ENCODE measurements at places on chromosomes 7 and 10. TPM values are rescaled to one million over a fixed set of nuclear protein-coding genes. Genes with fewer than 3 reads are reported as not detected.

Gene ADARB2
- 1.3 TPM for total RNA-seq

Gene MYL10
- not detected for total RNA-seq

Gene HTR5A
- not detected for total RNA-seq

Gene SNX13
- total RNA-seq, result 44.4 TPM

GRCh38 chr7:102252366-102252982, 34.2 kb upstream of the SH2B2 start:
- no peak overlapping the region for H3K27ac ChIP-seq
- DNase-seq, result no peak
- H3K27me3 ChIP-seq, result no peaks in the 10 kb centered on the region
- H3K36me3 ChIP-seq, result peaks cover 9% of the 10 kb centered on the region
- no peak overlapping the region for H3K4me3 ChIP-seq
- H3K4me1 ChIP-seq, result no peaks in the 10 kb centered on the region

GRCh38 chr7:66837007-66837406, 84.0 kb upstream of the TMEM248 start:
- no peak overlapping the region for H3K27ac ChIP-seq
- no peak for DNase-seq
- no peak overlapping the region for H3K4me3 ChIP-seq
- no peaks in the 10 kb centered on the region for H3K4me1 ChIP-seq
- no peaks in the 10 kb centered on the region for H3K36me3 ChIP-seq

GRCh38 chr7:94621120-94621519, 34.8 kb downstream of the SGCE start:
- peaks cover 6% of the 10 kb centered on the region for H3K4me1 ChIP-seq
- peaks cover 5% of the 10 kb centered on the region for H3K36me3 ChIP-seq
- H3K27ac ChIP-seq, result no peak overlapping the region
- H3K27me3 ChIP-seq, result no peaks in the 10 kb centered on the region
- no peak overlapping the region for H3K4me3 ChIP-seq

- no peak overlapping the region for H3K4me3 ChIP-seq
- peaks cover 22% of the 10 kb centered on the region for H3K36me3 ChIP-seq
- peaks cover 6% of the 10 kb centered on the region for H3K4me1 ChIP-seq
Measured at GRCh38 chr7:23622506-23622925, 25.3 kb downstream of the CCDC126 start.

DNA sequence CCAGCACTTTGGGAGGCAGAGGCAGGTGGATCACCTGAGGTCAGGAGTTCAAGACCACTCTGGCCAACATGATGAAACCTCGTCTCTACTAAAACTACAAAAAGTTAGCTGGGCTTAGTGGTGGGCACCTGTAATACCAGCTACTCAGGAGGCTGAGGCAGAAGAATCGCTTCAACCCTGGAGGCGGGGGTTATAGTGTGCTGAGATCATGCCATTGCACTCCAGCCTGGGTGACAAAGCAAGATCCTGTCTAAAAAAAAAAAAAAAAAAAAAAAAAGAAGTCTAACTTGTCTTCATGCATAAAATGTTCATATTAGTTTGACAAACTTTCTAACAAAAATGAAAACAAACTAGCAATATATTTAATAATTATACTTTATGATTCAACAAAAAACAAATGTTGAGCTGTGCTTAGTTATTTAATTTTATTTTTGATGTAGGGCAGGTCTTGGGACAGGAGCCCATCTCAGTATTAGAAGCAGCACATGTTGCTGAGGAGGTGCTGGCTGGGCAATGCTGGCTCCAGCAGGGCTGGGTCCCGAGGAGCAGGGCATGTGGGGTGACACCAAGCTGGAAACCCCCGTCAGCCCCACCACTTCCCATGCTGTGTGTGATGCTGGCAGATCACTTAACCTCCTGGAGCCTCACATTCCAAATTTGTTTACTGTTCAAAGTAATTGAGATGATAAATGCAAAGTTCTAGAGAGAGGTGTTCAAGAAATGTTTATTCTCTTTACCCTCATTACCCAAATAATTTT, 335.3 kb upstream of the KLF6 start:
- H3K4me1 ChIP-seq, result peaks cover 15% of the 10 kb centered on the region
- H3K27ac ChIP-seq, result no peak overlapping the region
- H3K27me3 ChIP-seq, result no peaks in the 10 kb centered on the region
- peaks cover 1% of the 10 kb centered on the region for H3K36me3 ChIP-seq
- DNase-seq, result no peak

GRCh38 chr10:75841266-75841665, 409.8 kb downstream of the LRMDA start:
- H3K4me3 ChIP-seq, result no peak overlapping the region
- peaks cover 3% of the 10 kb centered on the region for H3K4me1 ChIP-seq

DNA sequence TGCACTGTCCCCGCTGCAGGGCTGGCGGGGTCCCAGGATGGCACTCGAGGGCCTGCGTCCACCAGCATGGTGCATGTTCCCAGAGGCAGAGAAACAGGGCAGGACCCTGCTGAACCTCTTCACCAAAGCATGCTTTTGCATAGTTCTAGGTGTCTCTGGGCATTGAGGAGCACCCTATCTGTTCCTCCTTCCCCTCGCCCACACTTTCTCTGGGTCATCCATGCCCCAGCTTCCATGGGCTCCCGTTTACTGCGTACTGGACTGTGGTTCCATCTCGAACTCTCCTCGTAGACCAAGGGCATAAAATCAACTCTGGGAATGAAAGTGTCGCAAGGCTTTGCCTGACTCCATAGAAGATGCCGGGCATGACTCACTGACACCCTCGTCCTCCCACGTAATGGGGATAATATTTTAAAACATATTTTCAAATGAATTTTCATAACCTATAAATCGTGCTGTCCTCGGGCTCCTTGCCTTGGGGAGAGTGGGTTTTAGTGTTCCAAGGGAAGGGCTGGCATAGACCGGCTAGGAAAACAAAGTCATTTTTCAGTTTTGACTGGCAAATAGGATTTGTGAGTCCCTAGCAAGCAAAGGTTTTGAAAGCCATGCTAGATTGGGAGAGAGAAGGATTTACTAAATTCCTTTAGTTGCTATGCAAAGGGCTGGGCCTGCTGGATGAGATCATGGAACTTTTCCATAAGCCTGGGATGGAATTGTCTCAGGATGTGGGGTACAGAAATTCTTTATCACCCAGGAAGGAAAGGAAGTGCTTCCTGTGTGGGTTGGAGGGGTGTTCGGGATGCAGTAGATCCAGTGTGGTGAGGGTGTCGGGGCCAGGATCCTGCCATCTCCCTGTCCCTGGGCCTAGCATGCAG, 498.7 kb upstream of the MKI67 start:
- DNase-seq, result no peak
- no peak overlapping the region for H3K4me3 ChIP-seq
- peaks cover 10% of the 10 kb centered on the region for H3K27me3 ChIP-seq
- H3K4me1 ChIP-seq, result peaks cover 3% of the 10 kb centered on the region
- no peaks in the 10 kb centered on the region for H3K36me3 ChIP-seq

- H3K36me3 ChIP-seq, result no peaks in the 10 kb centered on the region
- no peak for DNase-seq
- H3K27me3 ChIP-seq, result no peaks in the 10 kb centered on the region
- peaks cover 5% of the 10 kb centered on the region for H3K4me1 ChIP-seq
- no peak overlapping the region for H3K4me3 ChIP-seq
Measured at GRCh38 chr7:7964250-7964649, 4.3 kb upstream of the GLCCI1 start.

GRCh38 chr7:1200045-1200444, 32.6 kb upstream of the UNCX start:
- no peaks in the 10 kb centered on the region for H3K4me1 ChIP-seq
- H3K4me3 ChIP-seq, result no peak overlapping the region
- no peak overlapping the region for H3K27ac ChIP-seq
- no peaks in the 10 kb centered on the region for H3K36me3 ChIP-seq
- no peak for DNase-seq

DNA sequence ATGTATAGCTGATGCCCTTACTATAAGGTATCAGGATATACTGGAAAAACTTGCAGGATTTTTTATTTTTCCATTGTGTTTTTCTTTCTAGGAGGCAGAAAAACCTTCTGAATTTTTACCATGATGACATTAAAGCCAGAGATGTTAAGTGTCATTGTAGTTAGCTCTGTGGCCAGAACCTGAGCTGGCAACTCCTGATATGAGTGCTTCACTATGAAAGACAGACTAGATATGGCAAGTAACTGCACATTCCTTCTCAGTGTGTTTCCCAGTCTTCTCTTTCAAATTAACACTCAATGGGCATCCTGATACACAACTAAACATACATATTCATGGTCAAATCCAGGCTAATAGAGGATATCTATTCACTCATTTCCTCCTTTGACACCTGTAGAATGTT, 166.2 kb downstream of the CTTNBP2 start:
- DNase-seq, result no peak
- no peak overlapping the region for H3K4me3 ChIP-seq
- H3K27me3 ChIP-seq, result no peaks in the 10 kb centered on the region
- no peak overlapping the region for H3K27ac ChIP-seq
- H3K36me3 ChIP-seq, result no peaks in the 10 kb centered on the region
- no peaks in the 10 kb centered on the region for H3K4me1 ChIP-seq

DNA sequence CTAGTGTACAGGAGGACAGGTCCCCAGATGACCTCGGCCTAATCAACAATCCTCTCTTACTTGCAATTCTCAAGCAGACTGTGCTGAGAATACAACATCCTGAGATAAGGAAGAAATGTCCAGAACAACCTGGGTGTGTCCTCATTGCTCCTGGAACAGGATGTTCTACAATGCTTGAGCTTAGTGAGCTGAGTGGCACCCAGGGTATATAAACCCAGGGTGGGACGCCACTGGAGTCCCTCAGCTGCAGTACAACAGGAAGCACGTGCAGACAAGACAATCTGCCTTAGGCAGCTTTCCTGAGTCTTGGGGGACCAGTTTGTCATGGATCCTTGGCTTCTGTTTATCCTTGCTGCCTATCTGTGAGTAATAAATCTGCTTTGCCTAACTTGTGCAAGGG, 27.7 kb upstream of the SLC25A13 start:
- H3K27me3 ChIP-seq, result no peaks in the 10 kb centered on the region
- no peak overlapping the region for H3K4me3 ChIP-seq
- no peak for DNase-seq
- H3K4me1 ChIP-seq, result no peaks in the 10 kb centered on the region
- no peaks in the 10 kb centered on the region for H3K36me3 ChIP-seq

GRCh38 chr10:72228318-72228751, 12.3 kb upstream of the ASCC1 start:
- H3K27me3 ChIP-seq, result no peaks in the 10 kb centered on the region
- peaks cover 16% of the 10 kb centered on the region for H3K36me3 ChIP-seq
- DNase-seq, result no peak

DNA sequence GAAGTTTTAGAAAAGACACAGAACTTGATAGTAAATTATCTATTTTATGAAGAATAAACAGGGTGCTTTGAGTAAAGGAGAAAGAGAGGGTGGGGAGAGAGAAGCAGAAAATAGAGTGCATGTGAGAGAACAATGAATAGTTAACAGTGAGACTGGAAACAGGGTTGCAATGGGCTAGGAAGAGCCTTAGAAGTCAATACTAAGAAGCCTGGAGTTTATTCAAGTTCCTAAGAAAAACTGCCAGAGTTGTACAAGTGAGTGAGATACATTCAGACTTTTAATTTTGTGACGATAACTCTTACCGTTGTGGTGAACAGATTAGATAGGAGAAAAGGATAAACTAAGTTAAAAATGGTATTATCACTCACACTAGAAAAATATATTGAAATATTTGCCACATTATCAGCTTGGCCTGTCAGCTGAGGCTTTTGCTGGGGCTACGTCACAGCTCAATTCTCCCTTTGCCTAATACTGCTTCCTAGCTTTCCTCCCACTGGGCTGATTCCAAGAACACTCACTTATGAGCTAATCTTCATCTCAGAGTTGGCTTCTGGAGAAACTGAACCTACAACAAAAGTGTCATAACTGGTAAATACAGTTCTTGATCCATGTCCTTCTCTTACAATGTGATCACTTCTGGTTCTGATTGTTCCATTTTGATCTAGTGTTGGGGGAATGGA, 92.7 kb downstream of the SEMA3D start:
- no peak overlapping the region for H3K4me3 ChIP-seq
- no peak overlapping the region for H3K27ac ChIP-seq
- no peaks in the 10 kb centered on the region for H3K4me1 ChIP-seq
- H3K36me3 ChIP-seq, result peaks cover 5% of the 10 kb centered on the region
- no peaks in the 10 kb centered on the region for H3K27me3 ChIP-seq

- peak overlapping the region; percentile 18 for H3K27ac ChIP-seq
- H3K27me3 ChIP-seq, result no peaks in the 10 kb centered on the region
- DNase-seq, result no peak
- H3K4me1 ChIP-seq, result peaks cover 26% of the 10 kb centered on the region
- no peak overlapping the region for H3K4me3 ChIP-seq
Measured at GRCh38 chr7:95476072-95476847, 9.5 kb upstream of the ASB4 start.

GRCh38 chr10:60809157-60809556, 30.9 kb downstream of the CDK1 start:
- H3K27me3 ChIP-seq, result no peaks in the 10 kb centered on the region
- no peak overlapping the region for H3K4me3 ChIP-seq
- H3K4me1 ChIP-seq, result no peaks in the 10 kb centered on the region
- no peak for DNase-seq

- H3K27me3 ChIP-seq, result peaks cover 10% of the 10 kb centered on the region
- peak within 1 kb of the TSS; percentile 29 for H3K27ac ChIP-seq
- H3K36me3 ChIP-seq, result peaks cover 4% of the 10 kb centered on the region
- H3K4me3 ChIP-seq, result no peak within 1 kb of the TSS
Measured at GRCh38 chr7:44065431-44066110, at the start of gene PGAM2. Gene PGAM2 (minus strand): TSS chr7:44065567. CDS start chr7:44065529, 38 bp downstream.

DNA sequence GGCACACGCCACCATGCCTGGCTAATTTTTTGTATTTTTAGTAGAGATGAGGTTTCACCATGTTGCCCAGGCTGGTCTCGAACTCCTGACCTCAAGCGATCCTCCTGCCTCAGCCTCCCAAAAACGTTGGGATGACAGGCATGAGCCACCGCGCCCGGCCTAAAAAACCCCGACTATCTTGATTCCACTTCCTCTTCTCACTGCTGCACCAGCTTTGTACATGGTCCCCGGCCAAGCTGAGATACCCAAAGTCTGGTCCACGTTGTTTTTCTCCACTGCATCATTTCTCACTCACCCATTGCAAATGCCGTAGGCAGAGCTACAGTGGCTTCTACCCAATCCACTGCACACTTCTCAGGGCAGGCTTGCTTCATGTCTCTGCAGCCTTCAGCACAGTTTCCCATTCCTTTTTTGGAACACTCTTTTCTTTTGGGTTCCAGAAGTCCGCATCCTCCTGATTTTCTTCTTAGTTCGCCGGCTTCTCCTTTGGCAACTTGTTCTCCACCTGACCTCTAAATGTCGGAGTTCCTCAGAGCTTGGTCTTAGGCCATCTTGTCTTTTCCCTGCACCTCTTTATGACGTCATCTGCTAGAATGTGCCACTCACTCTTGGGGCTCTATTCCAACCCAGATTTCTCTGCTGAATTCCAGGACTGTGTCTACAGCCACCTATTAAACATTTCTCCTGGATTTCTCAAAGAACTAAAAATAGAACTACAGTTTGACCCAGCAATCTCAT, 6.0 kb upstream of the GNB2 start:
- H3K36me3 ChIP-seq, result no peaks in the 10 kb centered on the region
- no peak overlapping the region for H3K27ac ChIP-seq
- DNase-seq, result no peak
- H3K4me1 ChIP-seq, result no peaks in the 10 kb centered on the region
- no peak overlapping the region for H3K4me3 ChIP-seq
- peaks cover 45% of the 10 kb centered on the region for H3K27me3 ChIP-seq

GRCh38 chr10:76149602-76150138, 718.2 kb downstream of the LRMDA start:
- no peaks in the 10 kb centered on the region for H3K27me3 ChIP-seq
- H3K36me3 ChIP-seq, result peaks cover 18% of the 10 kb centered on the region
- DNase-seq, result no peak
- peaks cover 20% of the 10 kb centered on the region for H3K4me1 ChIP-seq

All from progenitor cell of endocrine pancreas (in vitro differentiated cells).